Tongue (tissue), 3 donors: ENCODE measurements at places on chromosomes 7 and 10. TPM values are rescaled to one million over a fixed set of nuclear protein-coding genes. Genes with fewer than 3 reads are reported as not detected.
A peak's percentile ranks its signal among the peaks of the same experiment; 100 is the strongest.

The COL17A1 gene
- total RNA-seq, result 130 TPM

DNA sequence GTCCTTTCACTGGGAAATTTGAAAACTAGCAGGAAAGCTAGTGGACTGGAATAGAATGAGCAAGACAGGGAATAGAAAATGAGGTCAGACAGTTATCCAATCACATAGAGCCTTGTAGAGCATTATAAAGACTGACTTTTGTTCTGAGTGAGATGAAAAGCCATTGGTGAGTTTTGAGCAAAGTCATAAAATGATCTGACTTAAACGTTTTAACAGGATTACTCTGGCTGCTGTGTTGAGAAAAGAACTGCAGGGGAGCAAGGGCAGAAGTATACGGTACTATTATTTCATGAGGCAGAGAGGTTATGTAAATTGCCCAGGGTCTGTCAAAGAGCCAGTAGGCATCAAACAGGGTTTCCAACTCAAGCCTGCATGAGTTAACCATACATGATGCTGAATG lies 393.4 kb downstream of the TFEC start:
- DNase-seq, result no peak

The ANXA8L1 gene
- 23.3 TPM for total RNA-seq

- DNase-seq, result peak; percentile 5
Observed at GRCh38 chr7:35792472-35792871, 8.4 kb upstream of the SEPTIN7 start.

DNA sequence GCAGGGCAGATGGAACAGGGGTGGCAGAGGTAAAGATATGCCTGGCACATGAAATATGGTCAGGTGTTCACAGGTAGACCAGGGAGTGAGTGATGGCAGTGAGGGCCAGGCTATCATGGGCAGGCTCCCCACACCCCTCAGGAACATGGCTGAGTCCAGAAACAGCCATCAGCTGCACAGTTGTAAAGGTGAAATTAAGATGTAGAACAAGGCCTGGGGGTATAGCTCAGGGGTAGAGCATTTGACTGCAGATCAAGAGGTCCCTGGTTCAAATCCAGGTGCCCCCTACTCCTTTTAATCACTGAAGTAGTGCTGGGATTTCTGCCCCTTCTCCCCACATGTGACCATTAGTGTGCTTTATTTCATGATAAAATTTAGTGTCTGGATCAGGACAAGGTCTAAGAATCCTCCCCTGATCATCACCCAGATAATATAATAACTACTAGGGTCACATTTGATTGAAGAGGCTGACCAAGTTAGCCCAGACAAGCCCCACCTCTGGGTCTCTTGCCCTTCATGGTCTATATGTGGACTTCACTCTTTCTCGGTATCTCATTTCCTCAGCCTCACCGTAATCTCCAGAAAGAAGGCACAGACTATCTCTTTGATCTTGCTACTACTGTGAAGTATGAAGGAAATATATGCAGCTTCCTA lies 69.0 kb downstream of the ZNF783 start:
- no peak for DNase-seq

DNA sequence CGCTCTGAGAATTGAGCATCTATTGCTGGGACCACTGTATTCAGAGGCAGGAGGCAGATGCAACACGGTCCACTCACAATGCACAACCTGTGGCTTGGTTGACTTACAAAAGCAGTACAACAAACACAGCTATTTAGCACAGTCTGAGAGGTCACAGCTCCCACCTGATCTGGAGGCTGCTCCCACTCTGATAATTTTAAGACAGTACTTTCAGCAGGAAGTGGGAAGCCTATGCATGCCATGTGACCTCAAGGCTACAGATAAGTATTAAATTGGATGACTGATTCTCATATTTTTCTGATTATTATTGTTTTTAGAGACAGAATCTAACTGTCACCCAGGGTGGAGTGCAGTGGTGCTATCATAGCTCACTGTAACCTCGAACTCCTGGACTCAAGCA lies 659.3 kb downstream of the PARD3 start:
- DNase-seq, result no peak

DNA sequence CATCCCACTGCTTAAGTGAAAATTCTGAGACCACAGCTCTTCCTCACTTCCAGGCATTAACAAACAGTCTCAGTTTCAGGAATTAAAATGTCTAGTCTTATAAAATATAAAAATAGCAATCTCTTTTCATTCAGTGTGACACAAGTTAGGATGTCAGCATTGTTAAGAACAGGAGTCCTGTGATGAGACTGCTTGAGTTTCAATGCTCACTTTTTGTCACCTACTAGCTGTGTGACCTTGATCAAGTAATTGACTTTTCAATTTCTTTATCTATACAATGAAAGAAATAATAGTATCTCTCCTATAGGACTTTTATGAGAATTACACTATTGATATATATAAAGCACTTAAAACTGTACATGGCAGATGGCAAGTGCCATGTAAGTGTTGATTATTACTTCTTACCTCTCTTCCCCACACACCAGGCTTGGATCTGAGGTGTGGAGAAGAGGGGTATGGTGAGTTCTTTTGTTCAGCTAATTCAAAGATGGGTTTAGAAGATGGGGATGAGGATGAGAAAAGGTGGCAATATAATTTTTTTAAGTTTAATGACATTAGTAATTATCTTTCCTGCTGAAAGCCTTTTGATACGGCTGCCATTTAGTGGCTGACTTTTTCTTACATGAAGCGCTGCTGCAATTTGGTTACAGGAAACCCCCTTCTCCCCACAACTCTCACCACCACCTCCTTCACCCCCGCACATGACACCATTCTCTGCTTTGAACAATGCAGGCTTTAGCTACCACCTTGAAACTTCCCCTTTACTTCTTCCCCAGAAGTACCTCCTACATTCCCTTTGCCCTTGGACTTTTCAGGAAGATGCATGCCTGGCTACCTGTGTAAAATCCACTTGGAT lies 20.8 kb upstream of the HYAL4 start:
- no peak for DNase-seq

The NOS3 gene
- 7.0 TPM for total RNA-seq

- DNase-seq, result no peak
Observed at GRCh38 chr7:116328161-116328560, 117.8 kb downstream of the TES start.

The ZSCAN21 gene
- 18.9 TPM for total RNA-seq

The RAMP3 gene
- 8.8 TPM for total RNA-seq

DNA sequence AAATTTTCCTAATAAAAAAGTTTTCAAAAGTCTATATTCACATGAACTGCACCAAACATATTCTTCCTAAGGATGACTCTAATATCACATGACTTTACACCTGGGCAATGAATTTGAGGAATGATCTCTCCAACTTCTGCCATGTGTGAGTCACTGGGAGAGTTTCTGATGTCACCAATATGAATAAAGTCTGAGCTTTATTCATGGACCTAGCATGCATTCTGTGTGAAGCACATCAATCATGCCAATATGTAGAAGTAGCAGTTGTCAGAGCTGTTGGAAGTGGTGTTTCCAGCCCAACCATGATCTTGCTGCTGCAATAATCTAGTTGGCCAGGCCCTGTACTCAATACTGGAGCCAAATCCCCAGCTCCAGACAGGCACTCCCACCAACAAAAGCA lies 91.7 kb upstream of the IFRD1 start:
- DNase-seq, result no peak

The CPXM2 gene
- 7.8 TPM for total RNA-seq

GRCh38 chr7:156722043-156722826 lies 81.7 kb downstream of the RNF32 start:
- DNase-seq, result peak; percentile 12

The SGCE gene
- total RNA-seq, result 266 TPM

DNA sequence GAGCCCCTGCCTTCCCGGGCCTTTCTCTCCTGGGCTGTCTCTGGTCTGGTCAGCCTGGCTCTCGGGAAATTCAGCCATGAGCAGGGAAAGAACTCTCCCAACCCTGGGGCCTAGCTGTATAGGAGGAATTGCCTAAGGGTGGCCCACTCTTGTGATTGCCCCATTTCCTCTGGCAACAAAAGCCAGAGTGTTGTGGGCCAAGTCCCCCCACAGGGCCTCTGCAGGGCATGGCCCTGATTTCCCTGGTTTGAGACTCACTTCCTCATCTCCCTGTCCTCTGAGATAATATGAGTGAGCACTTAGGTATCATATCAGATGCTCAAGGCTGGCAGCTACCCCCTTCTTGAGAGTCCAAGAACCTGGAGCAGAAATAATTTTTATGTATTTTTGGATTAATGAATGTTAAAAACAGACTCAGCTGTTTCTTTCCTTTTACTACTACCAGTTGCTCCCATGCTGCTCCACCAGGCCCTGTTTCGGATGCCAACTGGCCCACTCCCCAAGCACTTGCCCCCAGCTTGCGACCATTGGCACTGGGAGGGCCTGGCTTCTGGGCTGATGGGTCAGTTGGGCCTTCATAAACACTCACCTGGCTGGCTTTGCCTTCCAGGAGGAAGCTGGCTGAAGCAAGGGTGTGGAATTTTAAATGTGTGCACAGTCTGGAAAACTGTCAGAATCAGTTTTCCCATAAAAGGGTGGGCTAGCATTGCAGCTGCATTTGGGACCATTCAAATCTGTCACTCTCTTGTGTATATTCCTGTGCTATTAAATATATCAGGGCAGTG lies 11.4 kb downstream of the IRF5 start:
- DNase-seq, result no peak

The HOXA11 gene
- total RNA-seq, result not detected

GRCh38 chr10:117264782-117265181 lies 23.9 kb downstream of the SLC18A2 start:
- DNase-seq, result no peak

The SEMA3D gene
- total RNA-seq, result 18.1 TPM

The TAS2R5 gene
- 4.5 TPM for total RNA-seq

- no peak for DNase-seq
Observed at GRCh38 chr10:97895915-97896314, 46.3 kb downstream of the GOLGA7B start.

GRCh38 chr7:40586197-40586596 lies 451.4 kb downstream of the SUGCT start:
- no peak for DNase-seq

DNA sequence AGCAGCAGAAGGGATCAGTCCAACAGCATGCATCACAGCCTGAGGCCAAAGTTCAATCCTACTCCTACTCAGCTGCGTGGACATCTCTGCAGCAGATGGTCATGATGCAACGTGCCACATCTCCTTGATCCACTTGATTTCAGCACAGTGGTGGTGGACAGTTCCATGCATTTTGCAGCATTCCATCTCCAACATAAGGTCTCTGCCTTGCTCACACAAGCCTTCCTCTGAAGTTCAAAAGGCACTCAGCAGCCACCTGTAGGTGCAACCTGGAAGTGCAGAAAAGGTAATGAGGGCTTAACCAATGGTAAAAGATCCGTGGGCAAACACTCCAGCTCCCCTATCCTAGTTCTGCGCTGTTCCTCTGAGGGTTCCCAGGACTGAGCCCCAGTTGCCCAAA lies 57.5 kb upstream of the CHCHD3 start:
- DNase-seq, result peak; percentile 51

GRCh38 chr7:68256295-68256694 lies 1259.7 kb downstream of the TYW1 start:
- no peak for DNase-seq

The DPCD gene
- total RNA-seq, result 18.1 TPM

The CAV1 gene
- total RNA-seq, result 248 TPM

GRCh38 chr10:71249996-71250395 lies 37.6 kb downstream of the UNC5B start:
- DNase-seq, result no peak

DNA sequence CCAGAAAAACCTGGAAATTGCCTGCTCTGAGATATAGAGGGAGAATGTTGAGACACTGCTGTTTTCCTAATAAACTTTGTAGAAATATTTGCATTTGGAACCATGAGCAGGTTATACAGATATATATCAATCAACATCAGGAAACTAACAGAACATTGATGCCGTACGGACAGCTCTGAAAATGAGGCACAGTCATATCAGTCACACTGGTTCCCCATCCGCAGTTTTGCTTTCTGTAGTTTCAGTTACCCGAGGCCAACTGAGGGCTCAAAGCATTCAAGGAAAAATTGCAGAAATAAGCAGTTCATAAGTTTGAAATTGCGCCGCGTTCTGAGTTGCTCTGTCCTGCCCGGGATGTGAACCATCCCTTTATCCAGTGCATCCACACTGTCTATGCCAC lies 137.9 kb downstream of the KLF6 start:
- DNase-seq, result no peak

- DNase-seq, result no peak
Observed at GRCh38 chr7:143361552-143362130, 872 bp downstream of the FAM131B start.

- no peak for DNase-seq
Observed at GRCh38 chr10:122541541-122542002, 19.0 kb upstream of the DMBT1 start.

DNA sequence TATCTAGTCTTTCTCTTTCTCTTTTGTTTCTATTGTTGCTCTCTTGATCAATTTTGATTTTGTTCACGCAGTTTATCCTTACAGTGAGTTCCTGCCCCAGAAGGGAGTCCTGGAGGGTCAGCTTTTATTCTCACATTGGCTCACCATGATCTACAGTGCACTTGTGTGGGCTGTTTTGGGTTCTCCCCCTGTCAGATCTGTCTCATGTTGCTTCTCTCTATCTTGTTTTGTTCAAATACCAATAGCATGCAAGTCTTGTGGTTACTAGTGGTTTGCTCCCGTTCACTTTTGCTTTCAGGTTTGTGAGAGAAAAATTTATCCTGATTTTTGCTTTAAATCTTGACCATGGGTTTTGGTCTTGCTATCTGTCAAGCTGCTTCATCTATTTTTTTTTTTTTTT lies 74.3 kb downstream of the PTN start:
- no peak for DNase-seq

- peak; percentile 75 for DNase-seq
Observed at GRCh38 chr10:110151467-110151866, 55.9 kb upstream of the MXI1 start.

The PRF1 gene
- total RNA-seq, result 0.62 TPM

DNA sequence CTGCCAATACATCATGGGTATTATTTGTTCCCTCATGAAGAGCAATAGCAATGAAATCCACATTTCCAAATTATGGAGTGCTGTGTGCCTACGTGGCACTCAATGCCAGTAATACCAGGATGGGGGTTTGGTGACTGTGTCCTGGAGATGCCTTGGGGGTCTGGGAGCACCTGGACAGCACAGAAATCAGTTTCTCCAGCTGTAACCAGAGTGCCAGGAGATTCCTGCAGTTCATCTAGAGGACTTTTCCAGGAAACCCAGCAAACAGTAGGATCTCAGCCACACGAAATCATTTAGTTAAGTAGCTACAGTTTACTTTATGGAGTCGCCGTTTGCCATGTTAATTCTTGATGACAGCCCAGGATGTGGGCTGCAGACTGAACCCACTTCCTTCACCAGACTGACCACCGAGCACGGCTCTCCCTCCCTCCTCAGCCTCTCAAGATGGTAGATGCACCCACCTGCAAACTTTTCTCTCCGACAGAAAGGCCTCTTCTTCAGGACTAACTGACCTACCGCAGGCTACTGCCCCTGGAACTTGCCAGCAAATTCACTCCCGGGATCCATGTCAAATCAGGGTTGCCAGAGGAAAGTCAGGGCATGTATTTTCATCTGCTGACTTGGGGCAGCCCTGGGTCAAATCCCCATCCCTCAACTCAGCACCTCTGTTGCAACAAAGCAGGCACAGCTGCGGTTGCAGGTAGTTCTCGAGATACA lies 30.3 kb downstream of the MKI67 start:
- DNase-seq, result no peak
